ENCODE measurements at places on chromosomes 4 and X. TPM values are rescaled to one million over a fixed set of nuclear protein-coding genes. Genes with fewer than 3 reads are reported as not detected.

Gene VSIG4
- not detected for total RNA-seq

Gene FRMPD4
- total RNA-seq: not detected

- no peak for DNase-seq
Measured at GRCh38 chrX:70478526-70479245, 34.1 kb downstream of the DLG3 start.

- no peak for DNase-seq
Measured at GRCh38 chr4:179817317-179817716, 2375.1 kb upstream of the AGA start.

- DNase-seq: no peak
Measured at GRCh38 chr4:118388606-118389005, 35.8 kb upstream of the PRSS12 start.

- no peak for DNase-seq
Measured at GRCh38 chr4:180099957-180100356, 2143.2 kb upstream of the TENM3 start.

DNA sequence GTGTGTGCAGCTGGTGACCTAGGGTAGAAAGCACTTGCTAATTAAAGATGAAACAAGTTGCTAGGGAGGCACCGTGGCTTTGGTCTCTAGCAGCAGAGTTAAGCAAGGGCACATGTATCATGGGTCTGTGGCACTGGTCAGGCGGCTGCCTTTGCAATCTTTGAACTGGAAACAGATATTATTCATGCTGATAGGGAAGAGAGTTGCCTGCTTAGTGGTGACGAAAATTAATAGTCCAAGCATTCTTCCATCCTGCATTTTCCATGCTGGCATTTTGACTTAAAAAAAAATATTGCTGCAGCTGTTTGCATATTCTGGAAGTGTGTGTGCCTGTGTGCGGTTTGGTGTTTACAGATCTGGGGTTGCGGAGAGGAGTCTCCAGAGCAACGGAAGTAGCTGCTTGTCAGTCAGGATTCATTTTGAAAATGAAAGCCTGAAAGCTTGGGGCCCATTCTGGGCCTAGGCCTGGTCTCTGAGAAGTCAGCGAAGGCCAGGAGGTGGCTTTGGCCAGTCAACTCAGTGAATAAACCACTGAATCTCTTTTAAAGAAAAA is 2.3 kb upstream of the SOWAHD start:
- no peak for DNase-seq

- DNase-seq: no peak
Measured at GRCh38 chr4:17709763-17710068, 71.7 kb downstream of the FAM184B start.

DNA sequence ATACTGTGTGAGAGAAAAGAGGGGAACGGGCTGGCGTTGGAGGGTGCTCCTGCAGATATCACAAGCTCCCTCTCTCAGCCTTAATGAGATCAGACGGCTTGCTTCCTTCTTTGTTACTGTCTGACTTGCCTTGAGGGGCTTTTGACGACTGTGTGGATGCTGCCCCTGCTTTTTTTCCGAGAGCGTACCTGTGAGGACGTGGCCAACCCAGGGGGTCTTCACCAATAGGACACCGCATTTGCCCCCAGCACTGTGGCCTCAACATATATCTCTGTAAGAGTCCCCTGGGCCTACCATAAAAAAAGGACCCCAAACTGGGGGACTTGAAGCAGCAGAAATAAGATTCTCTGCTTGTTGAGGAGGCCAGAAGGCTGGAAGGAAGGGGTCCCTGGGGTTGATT is 143.9 kb downstream of the SHOX start:
- DNase-seq: no peak

GRCh38 chr4:169136330-169136729 is 126.3 kb upstream of the CBR4 start:
- DNase-seq: no peak

DNA sequence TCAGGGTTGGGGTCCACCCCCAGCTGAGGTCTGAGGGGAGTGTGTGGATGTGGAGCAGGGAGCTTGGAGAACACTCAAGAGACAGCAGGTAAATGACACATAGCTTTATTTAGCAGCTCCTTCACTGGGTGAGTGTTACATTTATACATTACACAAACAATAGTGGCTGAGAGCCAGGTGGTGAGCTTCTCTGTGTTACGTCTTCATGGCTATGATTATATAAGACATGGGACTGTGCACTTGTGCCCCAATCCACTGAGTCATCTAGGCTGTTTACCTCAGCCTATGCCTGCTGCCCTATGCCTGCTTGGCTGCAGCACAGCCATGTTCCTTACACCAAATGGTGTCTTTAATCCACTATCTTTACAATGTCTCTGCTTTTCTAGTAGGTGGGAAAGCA is 459.6 kb downstream of the AFF2 start:
- DNase-seq: no peak

- DNase-seq: no peak
Measured at GRCh38 chr4:100082852-100083251, 107.4 kb downstream of the DDIT4L start.

- no peak for DNase-seq
Measured at GRCh38 chr4:13872155-13872554, 244.6 kb upstream of the BOD1L1 start.
